ENCODE measurements at places on chromosomes 1 and 21. TPM values are rescaled to one million over a fixed set of nuclear protein-coding genes. Genes with fewer than 3 reads are reported as not detected.
A peak's percentile ranks its signal among the peaks of the same experiment; 100 is the strongest.

The RGS13 gene
- not detected for total RNA-seq

GRCh38 chr1:66774438-66774837 lies 22.2 kb downstream of the DYNLT5 start:
- DNase-seq = no peak

DNA sequence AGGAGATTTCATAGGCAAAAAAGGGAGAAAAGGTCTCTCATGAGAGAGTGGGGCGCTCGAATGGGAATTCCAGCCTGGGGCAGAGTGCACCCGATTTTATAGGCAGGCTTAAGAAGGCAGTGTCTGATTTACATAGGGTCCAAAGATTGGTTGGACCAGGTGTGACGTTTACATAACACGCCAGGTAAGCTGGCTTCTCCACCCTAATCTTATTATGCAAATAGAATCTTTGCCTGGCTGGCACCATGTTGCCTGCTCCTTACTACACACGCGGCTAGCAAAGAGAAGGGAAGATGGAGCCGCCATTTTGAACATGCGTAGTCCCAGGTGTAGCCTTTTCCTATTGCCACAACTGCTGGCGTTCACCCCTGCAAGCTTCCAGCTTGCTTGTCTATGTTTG lies 103.7 kb downstream of the SLC16A1 start:
- DNase-seq = no peak

DNA sequence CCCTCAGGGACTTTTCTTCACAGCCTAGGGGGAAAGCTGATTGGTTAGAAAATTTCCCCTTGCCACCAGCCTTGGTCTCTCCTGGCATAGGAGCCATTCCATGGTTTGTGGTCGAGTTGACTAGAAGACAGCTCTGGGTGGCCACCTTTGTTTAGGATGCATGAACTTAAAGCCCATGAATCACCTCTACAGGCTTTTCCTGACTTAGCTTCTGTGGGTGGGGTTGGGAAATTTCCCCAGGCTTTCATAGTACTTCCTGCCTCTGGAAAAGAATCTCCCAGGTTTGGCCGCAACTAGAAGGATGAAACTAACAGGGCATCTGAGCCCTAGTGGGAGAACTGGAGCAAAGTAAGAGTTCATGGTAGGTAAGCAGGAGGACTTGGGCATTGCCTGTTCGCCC lies 72.6 kb downstream of the SNRPE start:
- DNase-seq = no peak

- DNase-seq = peak; percentile 64
Measured at GRCh38 chr1:25117233-25117823, 115.0 kb downstream of the SYF2 start.

- no peak for DNase-seq
Measured at GRCh38 chr1:98929437-98929836, 75.2 kb downstream of the PLPPR5 start.

DNA sequence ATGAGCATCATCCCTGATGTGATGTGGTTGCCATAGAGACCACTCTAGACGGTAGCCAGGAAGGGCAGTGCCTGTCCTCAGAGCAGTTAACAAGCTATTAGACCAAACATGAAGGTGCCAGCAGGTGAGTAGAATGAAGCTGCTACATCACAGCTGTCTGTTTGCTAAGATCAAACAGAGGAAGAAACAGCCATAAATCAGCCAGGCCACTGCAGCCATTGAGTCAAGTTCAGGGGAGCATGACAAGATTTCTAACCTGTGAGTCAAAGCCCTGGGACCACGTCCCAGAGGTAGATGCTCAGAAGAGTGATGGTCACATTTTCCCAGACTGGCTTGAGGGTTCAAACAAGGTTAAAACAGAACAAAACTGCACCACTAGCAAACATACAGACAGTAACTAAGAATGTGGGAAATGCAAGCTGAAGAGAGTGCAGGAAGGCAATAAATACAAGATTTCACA lies 450.6 kb upstream of the DAB1 start:
- DNase-seq = no peak

GRCh38 chr21:45109831-45110492 lies 35.6 kb downstream of the ADARB1 start:
- DNase-seq = no peak

The PEA15 gene
- total RNA-seq = 35.4 TPM

DNA sequence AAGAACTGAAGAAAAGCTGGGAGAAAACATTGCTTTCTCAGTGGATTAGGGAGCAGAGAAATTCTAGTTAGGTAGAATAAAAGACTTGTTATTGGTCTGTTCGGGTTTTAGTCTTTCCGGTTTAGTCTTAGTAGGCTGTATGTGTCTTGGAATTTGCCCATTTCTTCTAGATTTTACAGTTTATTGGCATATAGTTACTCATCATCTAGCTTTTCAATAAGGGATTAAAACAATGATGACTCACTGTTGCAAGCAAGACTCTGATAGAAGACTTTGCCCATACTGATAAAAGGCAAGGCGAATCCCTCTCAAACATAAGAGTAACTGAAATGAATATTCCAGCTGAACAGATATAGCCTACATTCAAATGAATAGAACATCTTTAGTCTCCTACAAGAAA lies 62.3 kb downstream of the GPR137B start:
- DNase-seq = no peak

- no peak for DNase-seq
Measured at GRCh38 chr1:201268604-201269151, 14.6 kb upstream of the PKP1 start.

- DNase-seq = no peak
Measured at GRCh38 chr1:150256554-150257341, 826 bp upstream of the CA14 start.

The EFNA1 gene
- 2.7 TPM for total RNA-seq

The GLIS1 gene
- not detected for total RNA-seq

- no peak for DNase-seq
Measured at GRCh38 chr1:3264456-3264855, 190.0 kb upstream of the ARHGEF16 start.

DNA sequence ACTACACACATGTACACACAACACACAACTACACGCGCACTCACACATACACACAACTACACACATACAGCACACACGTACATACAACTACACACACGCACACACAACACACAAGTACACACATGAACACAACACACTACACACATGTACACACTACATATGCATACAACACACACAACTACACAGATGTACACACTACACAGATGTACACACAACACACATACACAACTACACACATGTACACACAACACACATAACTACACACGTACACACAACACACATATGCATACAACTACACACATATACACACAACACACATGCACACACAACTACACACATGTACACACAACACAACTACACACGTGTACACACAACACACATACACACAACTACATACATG lies 318.6 kb downstream of the CAMTA1 start:
- no peak for DNase-seq

- DNase-seq = no peak
Measured at GRCh38 chr1:66261364-66261763, 272.6 kb upstream of the SGIP1 start.

GRCh38 chr1:107439567-107439966 lies 298.7 kb downstream of the NTNG1 start:
- no peak for DNase-seq

GRCh38 chr1:60621368-60621851 lies 461.0 kb upstream of the NFIA start:
- no peak for DNase-seq
